ENCODE measurements at places on chromosomes 13 and 19.

- DNase-seq = no peak
Observed at GRCh38 chr13:84439108-84439507, 556.8 kb upstream of the SLITRK1 start.

- no peak for DNase-seq
Observed at GRCh38 chr13:110414931-110415330, 107.8 kb downstream of the COL4A2 start.

- DNase-seq = no peak
Observed at GRCh38 chr13:78383071-78383484, 220.3 kb downstream of the POU4F1 start.

DNA sequence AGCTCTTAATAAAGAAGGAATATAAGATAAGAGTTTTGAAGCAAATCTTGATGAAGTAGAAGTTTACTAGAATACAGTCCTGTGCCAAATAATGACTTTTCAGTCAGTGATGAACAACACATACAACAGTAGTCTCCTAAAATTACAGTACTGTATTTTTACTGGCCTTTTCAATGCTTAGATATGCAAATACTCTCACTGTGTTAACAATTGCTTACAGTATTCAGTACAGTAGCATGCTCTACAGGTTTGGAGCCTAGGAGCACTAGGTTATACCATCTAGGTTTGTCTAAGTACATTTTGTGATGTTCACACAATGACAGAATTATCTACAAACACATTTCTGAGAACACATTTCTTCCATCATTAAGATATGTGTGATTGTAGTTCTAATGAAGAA is 316.7 kb upstream of the KLHL1 start:
- no peak for DNase-seq

DNA sequence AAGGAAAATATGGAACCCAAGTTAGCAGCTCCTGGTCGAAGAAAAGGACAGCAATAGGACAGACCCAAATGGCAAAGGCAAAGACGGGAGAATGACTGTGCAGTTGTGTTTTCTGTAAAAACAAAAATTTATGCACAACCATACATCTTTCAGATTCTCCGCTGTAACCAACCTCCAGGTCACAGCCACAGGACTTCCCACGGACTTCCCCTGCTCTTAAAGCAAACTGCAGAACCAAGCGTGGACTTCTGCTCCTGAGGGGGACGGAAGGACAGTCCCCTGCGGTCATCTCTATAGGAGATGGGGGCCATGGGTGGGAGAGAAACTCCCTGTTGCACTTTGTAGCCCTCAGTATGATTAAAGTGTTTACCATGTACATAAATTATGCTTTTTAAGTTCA is 2.5 kb downstream of the GRTP1 start:
- no peak for DNase-seq

GRCh38 chr19:50724522-50725217 is 1.5 kb downstream of the CLEC11A start:
- peak; percentile 94 for DNase-seq

GRCh38 chr13:59547950-59548349 is 615.8 kb downstream of the DIAPH3 start:
- no peak for DNase-seq

DNA sequence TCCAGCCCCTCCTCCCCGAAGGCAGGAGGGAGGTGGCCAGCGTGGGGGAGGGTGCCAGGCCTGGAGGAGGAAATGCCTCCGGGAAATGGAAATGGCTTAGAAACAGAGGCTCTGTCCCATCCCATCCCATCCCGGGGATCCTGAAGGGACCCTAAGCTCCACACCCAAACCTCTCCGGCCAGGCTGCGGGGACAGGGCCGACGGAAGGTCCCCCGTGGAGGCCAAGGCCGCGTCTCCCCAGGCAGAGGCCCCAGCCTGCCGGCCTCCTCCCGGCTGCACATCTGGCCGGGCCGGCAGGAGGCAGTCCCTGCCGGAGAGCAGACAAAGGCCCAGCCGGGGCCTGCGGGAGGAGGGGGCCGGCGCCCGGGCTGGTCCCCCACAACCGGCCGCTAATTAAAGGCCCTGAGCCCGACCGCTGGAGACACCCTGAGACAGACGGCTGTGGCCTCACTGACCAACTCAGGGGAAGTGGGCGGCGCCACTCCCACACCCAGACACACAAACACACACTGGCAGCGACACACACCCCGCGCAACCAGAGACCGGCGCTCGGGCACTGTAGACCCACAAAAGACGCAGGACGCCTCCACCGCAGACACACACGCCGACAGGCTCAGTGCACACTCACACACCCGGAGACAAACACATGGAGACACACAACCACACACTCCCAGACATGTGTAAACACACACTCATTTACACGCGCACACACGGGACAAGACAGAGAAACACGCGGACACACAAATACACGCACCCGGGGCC is 1.1 kb downstream of the ADAMTS10 start:
- no peak for DNase-seq

GRCh38 chr13:28297341-28297740 is 159.0 kb downstream of the PAN3 start:
- DNase-seq = no peak

GRCh38 chr13:57437587-57437986 is 194.0 kb upstream of the PCDH17 start:
- DNase-seq = no peak

- DNase-seq = no peak
Observed at GRCh38 chr13:34164582-34164981, 346.6 kb downstream of the RFC3 start.

DNA sequence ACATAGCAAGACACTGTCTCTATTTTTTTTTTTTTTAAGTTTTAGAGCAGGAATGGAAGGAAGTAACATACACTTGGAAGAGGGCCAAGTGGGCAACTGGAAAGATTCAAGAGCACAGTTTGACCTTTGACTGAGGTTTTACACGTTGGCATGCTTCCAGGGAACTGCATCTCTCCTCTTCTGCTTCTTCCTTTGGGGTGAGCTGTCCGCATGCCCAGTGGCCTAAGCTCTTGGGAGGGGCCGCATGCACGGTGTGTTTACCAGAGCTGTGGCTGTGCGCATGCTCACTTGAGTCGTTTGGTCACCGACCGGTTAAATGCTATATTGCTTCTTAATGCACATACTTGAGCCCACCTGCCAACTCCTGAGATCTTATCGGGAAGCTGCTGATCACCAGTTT is 727.7 kb downstream of the UQCRFS1 start:
- no peak for DNase-seq

DNA sequence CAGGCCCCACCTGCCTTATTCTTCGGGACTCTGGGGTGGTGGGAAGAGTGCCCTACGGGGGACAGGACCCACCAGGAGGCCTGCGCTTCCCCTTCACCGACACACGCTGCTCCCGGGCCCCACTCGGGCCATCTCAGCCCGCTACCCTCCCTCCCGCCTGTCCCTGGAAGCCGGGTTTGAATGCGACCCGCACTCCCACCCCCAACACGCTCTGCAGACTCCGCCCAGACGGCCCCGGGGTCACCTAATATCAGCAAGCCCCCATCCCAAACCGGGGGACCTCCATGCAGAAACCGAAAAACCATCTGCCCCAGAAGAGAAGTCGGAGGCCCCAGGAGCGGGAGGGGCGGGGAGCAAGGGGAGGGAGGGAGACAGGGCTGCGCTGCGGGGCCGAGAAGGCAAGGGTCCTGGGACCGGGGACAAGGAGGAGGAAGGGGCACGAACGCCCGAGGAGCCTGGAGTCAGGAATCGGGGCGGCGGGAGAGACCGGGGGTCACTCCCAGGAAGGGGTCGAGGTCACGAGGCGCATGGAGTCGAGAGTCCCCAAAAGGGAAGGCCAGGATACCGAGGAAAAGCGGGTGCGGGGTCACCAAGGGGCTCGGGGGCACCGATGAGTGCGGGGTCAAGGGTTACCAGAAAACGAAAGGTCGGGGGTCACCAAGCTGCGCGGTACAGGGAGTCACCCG is 766 bp downstream of the SBNO2 start:
- DNase-seq = no peak

DNA sequence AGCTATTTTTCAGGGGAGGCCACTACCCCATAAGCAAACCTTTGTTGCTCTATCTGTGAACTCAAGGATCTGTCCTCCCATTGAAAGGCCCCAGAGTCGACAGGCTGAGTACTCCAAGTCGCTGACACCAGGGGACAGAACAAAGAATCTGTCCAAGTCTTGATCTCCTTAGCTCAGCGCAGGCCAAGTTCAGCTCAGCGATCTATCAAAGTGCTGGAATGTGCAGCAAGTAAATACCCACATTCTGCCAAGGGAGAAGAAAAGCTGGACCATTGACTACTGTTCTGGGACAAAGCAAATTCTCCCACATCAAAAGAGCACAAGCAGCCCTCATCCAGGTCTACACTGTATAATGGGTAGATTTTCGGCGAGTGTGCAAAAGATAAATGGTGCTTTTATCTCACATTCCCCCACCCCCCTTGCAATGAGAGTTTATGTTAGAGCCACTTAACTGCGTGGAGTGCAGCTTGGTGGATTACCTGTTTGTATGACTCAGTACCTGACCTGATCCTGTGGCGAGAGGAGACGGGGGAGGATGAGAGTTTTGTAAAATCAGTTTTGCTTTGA is 391.7 kb upstream of the SGCG start:
- no peak for DNase-seq

DNA sequence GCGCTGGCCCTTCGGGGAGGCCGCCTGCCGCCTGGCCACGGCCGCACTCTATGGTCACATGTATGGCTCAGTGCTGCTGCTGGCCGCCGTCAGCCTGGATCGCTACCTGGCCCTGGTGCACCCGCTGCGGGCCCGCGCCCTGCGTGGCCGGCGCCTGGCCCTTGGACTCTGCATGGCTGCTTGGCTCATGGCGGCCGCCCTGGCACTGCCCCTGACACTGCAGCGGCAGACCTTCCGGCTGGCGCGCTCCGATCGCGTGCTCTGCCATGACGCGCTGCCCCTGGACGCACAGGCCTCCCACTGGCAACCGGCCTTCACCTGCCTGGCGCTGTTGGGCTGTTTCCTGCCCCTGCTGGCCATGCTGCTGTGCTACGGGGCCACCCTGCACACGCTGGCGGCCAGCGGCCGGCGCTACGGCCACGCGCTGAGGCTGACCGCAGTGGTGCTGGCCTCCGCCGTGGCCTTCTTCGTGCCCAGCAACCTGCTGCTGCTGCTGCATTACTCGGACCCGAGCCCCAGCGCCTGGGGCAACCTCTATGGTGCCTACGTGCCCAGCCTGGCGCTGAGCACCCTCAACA is 1.2 kb downstream of the F2RL3 start:
- no peak for DNase-seq

GRCh38 chr13:102555914-102556553 is 40.8 kb upstream of the TPP2 start:
- no peak for DNase-seq

- DNase-seq = no peak
Observed at GRCh38 chr13:113879017-113879416, 15.1 kb upstream of the GAS6 start.

DNA sequence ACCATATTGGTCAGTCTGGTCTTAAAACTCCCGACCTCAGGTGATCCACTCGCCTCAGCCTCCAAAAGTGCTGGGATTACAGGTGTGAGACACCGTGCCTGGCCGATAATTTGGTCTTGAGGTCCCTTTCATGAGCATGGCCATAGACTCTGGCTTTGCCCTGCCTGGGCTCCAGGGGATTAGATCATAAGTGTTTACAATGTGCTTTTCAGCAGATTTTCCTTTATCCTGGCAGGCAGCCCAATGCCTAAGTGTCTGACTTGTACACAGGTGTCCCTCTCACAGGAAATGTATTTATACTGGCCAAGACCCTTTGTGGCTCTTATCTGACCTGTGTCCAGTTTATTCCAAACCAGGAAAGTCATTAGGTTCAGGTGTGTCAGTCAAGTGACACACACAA is 15.9 kb downstream of the BCAM start:
- DNase-seq = no peak

GRCh38 chr13:101916108-101916774 is 463.8 kb downstream of the ITGBL1 start:
- DNase-seq = no peak

GRCh38 chr19:46697204-46697960 is 19.5 kb downstream of the PRKD2 start:
- no peak for DNase-seq

DNA sequence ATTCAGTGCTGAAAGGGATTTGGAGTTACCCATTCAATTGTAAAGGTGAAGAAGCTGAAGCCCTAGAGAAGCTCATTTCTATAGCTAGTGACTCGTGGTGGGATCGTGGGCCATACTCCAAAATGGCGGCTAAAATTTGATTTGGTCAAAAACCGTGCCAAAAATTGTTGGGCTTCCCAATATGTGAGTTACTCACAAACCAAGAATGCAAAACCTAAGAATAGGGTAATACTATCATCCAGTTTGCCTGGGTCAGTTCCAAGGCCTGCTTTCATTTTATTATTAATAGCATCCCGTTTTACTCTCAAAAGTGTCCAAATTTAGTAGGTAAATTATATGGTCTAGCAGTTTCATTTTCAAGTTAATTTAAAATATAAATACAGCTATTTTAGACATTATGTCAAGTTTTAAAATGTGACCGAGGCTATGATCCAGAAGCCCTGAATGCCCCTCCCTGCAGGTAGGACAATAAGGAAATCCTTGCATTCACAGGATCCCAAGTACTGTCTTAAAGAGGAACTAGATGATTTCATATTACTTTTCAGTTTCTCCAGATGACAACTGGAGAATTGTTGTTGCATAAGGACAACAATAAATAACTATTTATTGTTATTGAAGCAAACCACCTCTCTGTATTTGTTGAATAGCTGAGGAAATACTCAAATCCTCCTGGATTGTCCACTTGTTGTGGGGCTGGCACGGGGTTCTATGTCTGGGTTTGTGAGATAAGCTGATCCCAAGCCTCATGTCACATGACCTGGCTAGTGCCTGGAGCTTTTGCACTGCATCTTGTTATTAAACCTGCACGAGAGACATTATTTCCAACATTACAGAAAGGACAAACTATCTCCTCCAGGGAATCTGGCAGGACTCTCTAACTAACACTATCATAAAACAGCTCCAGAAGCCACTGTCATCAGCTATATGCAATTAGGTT is 11.6 kb upstream of the RAP2A start:
- DNase-seq = no peak

- no peak for DNase-seq
Observed at GRCh38 chr19:19900139-19900728, 512 bp upstream of the ZNF93 start.

DNA sequence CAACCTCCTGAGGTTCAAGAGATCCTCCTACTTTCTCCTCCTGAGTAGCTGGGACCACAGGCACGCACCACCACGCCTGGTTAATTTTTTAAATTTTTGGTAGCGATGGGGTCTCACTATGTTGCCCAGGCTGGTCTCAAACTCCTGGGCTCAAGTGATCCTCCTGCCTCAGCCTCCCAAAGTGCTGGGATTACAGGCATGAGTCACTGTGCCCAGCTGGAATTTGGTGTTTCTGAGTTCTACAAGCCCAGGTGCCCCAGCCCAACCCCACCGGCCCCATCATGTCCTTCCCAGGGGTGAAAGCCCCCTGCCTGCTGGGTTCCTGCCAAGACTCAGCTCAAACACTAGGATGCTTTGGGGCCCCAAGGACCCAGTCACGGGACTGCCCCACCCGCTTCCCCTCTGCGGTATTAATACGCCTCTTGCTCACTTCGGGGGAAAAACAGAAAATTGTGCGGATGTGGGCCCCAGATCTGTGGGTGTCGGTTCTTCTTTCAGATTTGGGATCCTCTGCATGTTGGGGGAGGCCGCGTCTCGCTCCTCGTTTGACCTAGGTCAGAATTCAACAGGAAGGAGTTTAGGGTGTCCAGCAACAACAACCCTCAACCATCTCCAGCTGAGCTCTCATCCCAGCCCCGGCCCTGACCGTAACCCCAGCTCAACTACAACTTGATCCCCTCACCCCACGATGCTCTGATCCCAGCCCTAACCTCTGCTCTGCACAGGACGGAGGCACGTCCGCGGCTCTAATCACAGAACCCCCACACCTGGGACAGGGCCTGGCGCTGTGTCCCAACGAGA is 3.7 kb upstream of the FCER2 start:
- DNase-seq = peak; percentile 67
